SW 1271 (cell line): ENCODE measurements at places on chromosomes 3 and 15.

GRCh38 chr3:162021206-162021605 is 524.6 kb downstream of the OTOL1 start:
- no peak for DNase-seq

GRCh38 chr3:101829874-101830273 is 19.4 kb upstream of the NFKBIZ start:
- DNase-seq: no peak

- DNase-seq: no peak
Measured at GRCh38 chr3:81033684-81034083, 727.8 kb downstream of the GBE1 start.

DNA sequence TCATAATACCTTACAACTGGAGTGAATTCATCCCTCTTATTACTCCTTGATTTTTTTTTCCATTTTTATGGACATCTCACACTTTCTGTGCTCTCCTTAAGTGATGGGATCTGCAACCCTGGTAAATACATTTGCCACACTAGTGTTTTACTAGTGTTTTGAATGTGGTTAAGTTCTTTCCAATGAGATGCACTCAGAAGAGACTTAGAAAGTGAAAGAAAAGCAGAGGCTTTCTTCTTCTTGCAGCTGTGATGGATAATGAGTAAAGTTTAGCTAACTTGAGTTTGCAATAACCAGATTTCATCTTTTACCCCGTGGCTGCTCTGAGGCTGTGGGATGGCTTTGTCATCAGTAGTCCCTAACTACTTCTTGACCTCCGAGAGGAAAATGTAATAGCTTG is 1248.4 kb downstream of the NSUN3 start:
- no peak for DNase-seq

DNA sequence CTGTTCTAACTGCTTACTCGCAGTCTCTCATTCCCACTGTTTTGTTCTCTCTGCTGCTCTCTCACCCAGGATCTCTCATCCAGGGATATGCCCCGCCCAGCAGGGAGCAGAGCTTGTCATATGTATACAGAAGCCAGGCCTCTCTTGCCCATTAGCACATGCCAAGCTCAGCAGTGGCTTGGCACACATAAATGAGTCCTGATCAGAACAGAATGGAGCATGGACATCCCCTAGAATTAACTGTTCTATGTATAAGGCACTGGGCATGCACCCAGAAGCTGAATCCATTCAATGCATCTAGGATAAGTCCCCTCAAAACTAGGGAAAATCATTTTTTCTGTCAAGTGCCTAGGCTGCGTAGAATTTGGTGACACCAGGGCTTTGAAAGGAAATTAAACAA is 61.6 kb downstream of the IGSF11 start:
- no peak for DNase-seq
